Stimulated activated CD4-positive, alpha-beta T cell treated with anti-CD3 and anti-CD28 coated beads, Interleukin-15, amount 100 ng/mL, for 1 hour (primary cell): ENCODE measurements at places on chromosomes 16 and 17.

DNA sequence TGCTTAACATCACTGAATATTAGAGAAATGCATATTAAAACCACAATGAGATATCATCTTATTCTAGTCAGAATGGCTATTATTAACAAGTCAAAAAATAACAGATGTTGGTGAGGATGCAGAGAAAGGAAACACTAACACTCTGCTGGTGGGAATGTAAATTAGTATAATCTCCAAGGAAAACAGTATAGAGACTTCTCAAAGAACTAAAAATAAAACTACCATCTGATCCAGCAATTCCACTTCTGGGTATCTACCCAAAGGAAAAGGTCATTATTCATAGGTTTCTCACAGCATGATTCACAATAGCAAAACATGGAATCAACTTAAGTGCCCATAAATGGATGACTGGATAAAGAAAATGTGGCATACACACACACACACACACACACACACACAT is 166.4 kb downstream of the CEP112 start:
- no peak for DNase-seq

DNA sequence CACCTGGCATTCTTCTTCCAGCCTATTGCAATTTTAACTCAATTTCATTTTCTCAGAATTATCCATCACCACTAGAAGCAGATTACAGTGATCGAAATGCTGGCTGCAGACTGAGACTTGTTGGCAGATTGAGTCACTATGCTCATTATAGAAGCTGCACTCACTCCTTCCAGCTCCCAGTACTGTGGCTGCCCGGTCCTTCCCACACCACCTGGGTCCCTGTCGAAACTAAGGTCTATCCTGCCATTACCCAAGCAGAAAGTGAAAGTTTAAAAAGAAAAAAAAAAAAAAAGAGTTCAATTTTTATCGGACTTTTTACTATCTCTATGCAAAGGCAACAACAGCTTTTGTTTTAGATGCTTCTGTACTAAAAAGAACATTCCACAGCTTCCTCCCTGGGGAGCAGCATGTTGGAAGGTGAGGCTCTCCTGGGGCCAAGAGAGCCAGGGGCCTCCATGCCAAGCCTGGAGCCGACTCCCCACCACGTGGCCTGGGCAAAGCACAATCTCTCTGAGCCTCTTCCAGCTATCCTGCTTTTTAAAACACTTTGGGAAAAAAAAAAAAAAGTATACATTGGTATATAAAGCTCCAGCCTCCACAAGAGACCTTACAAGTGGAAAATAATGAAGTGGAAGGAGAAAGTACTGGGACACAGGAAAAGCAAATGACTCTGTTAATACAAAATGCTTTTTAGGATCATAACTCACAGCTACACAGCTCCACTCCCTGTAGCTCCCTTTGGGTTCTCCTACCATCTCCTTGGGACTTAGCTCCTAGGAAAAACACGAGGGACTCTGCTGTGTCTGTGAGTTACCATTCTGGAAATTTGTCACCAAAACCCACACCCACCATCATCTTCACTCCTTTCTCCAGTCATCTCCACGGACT is 77.8 kb downstream of the USP31 start:
- no peak for DNase-seq

GRCh38 chr17:64736804-64737492 is 74.8 kb upstream of the SMURF2 start:
- DNase-seq, result no peak

DNA sequence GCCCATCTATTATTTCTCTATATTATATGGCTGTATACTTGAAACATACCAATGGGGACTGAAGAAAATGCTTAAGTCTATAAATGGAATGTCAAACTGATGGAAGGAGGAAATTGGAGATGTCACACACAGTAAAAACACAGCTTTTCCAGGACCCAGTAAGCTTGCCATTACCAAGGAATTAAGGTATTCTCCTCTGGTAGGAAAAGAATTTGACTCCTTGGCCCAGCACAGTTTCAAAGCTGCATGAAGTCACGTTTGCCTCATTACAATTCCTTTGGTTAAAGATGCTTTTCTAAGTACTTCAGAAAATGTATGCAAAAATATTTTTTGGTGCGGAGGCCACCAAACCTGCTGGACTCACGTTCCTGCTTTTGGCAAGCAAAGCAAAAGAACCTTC is 48.5 kb downstream of the CDH13 start:
- DNase-seq, result no peak

DNA sequence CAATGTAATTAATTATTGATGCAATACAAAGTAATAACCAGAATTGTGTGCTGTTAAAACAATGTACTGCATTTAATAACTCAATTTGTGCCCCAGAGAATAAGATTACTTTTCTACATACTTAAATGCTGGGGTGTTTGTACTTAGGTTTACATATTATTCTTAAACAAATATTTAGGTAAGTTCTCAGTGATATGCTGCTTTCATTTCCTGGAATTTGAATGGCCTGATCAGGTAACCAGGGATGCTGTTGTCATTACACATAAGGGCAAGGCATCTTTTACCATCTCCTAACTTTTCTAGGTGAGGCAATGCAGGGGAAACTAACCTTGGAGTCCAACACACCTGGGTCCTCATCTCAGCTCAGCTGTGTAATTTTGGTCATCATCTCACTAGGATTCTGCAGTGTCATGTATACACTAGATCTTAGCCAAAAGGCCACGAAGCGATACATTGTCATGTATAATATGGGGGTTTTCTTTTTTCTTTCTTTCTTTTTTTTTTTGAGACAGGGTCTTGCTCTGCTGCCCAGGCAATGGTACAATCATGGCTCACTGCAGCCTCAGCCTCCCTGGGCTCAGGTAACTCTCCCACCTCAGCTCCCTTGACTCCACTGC is 45.2 kb downstream of the MYO1D start:
- DNase-seq, result no peak

GRCh38 chr17:75178453-75178852 is 4.3 kb downstream of the SUMO2 start:
- no peak for DNase-seq

GRCh38 chr17:51032850-51033249 is 87.8 kb downstream of the SPAG9 start:
- DNase-seq, result no peak

GRCh38 chr16:4381072-4381934 is 9.7 kb downstream of the VASN start:
- no peak for DNase-seq

DNA sequence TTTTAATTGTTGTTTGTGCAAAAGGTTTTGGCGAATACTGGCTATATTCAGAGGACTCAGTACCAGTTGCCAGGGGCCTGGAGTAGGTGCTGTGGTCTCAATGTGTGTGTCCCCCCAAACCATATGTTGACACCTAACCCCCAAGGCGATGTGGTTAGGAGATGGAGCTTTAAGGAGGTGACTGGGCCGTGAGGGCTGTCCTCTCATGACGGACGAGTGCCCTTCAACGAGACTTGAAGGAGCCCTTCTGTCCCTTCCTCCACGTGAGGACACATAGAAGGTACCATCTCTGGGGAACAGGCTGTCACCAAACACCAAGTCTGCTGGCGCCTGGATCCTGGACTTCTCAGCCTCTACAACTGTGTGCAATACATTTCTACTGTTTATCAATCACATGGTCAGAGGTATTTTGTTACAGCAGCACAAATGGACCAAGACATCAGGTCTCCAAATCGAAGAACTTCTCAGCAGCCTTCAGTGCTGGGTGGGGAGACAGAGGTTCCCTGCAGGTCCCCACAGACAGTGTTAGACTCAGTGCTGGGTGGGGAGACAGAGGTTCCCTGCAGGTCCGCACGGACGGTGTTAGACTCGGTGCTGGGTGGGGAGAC is 24.8 kb upstream of the METRNL start:
- no peak for DNase-seq

DNA sequence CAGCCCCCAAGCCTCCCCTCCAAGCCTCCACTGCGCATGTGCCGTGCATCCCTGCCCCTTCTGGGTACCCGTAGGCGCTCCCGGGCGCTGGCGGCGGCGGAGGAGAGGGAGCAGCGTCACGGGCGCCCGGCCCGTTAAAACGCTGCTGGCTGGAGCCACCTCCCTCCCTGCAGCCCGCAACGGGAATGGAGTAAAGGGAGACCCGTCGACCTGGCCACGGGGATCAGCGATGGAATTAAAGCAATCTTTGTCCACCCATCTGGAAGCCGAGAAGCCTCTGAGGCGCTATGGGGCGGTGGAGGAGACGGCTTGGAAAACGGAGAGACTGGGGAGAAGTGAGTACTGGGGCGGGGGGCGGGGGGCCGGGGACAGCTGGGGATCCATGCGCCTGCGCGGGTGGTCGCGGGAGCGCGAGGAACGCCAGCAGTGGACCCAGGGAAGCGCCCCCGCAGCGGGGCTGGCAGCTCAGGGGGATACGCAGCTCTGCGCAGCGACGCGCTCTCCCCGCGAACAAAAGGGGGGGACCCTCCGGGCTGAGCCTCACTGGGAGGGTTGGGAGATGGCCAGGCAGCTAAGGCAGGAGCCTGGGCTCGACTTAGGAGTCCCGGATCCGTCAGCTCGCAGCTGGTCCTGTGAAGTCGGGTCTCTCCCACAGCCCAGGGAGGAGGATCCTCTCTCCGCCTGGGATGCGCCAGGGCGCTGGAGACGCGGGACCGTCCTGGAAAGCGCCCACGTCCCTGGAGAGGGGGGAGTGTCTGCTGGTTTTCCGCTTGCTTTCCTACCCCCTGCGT is at the start of gene BMERB1:
Gene BMERB1, plus strand, starts transcription at position 164 of the 791 bp plus-strand sequence. Its CDS starts 66 bp downstream, at position 230.
- peak; percentile 16 for DNase-seq

GRCh38 chr16:15031179-15031578 is 24.7 kb downstream of the NTAN1 start:
- DNase-seq, result no peak

DNA sequence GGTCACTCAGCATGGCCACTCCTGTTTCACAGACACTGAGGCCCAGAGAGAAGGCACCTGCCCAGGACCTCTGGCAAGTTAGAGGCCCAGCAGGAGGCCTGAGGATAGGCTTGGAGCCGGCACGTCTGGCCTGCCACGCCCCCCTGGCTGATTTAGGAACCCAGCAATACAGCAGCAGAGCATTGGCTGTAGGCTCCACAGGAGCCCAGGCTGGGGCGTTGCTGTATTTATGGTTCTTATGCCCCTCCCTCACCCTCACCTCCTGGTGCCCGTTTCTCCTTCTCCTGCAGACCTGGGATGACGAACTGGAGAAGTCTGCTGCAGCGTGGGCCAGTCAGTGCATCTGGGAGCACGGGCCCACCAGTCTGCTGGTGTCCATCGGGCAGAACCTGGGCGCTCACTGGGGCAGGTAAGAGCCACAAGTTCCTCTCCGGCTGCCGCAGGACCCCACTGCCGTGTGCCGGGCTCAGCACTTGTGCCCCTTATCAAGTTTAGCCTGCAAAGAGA is 25.8 kb downstream of the CRISPLD2 start:
- no peak for DNase-seq

- no peak for DNase-seq
These were observed 38.8 kb downstream of the RPGRIP1L start for GRCh38 chr16:53664724-53665345.

DNA sequence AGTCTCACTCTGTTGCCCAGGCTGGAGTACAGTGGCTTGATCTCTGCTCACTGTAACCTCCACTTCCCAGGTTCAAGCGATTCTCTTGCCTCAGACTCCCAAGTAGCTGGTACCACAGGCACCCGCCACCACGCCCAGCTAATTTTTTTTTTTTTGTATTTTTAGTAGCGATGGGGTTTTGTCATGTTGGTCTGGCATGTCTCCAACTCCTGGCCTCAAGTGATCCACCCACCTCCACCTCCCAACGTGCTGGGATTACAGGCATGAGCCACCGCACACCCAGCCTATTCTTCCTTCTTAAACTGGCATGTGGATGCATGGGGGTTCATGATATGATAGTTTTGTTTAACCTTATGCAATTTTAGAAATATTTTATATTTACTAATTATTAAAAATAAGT is 39.4 kb upstream of the VWA3A start:
- no peak for DNase-seq

DNA sequence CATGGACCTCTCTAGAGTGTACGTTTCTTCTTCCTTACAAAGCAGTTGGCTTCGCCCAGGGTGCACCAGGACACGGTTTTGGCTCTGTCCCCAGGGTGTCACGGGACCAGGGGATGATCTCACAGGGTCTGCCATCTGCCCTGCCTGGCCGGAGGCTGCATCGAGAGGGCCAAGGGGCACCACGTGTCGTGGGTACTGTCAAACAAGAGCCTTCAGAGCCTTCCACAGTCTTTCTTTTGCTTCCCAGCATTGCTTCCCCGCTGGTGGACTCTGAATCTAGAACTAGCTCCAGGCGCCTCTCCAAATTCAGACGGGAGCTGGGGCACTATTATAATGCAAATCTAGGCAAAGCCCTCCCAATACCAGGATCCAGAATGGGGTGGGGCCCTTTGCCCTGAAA is 47.9 kb downstream of the MAPT start:
- no peak for DNase-seq

DNA sequence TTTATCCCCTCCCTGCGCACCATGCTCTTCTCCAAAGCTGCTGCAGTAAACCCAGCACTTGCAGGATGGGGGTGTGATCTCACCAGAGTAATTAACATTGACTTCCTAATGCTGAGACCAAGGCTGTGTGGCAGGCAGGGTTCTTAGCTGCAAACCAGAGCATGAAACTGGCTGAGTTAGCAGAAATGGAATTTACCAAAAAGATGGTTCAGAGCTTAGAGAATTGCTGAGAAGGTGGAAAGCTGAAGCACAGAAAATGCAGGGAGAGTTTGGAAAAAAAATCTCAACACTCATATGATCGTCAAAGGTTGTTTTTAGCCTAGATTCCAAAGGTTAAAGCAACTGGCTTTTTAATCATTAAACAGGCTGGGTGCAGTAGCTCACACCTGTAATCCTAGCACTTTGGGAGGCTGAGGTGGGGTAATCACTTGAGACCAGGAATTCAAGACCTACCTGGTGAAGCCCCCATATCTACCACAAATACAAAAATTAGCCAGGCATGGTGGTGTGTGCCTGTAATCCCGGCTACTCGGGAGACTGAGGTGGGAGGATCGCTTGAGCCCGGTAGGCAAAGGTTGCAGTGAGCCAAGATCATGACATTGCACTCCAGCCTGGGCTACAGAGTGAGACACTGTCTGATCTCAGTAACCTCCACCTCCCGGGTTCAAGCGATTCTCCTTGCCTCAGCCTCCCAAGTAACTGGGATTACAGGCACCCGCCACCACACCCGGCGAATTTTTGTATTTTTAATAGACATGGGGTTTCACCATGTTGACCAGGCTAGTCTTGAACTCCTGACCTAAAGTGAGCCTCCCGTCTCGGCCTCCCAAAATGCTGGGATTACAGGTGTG is 6.0 kb upstream of the TXNDC11 start:
- DNase-seq, result no peak

DNA sequence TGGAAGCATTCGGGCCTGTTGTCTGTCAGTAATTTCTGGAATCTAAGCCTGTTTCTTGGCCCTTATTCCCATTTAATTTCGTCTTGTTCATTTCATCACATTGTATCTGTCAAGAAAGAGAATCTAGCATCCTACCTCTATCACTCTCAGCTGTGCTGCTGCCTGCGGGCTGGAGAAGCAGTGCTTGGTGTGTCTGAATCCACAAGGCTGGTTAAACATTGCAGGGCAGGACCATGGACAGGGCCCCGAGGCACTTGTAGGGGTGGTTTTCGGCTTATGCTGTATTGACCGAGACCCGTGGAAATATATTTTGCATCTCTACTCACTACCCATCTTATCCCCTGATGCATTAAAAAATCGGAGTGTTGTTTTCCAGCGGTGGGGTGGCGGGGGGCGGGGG is 3.1 kb downstream of the RAB11FIP4 start:
- DNase-seq, result peak; percentile 30

GRCh38 chr16:57639172-57639887 is 10.9 kb downstream of the ADGRG1 start:
- no peak for DNase-seq

- no peak for DNase-seq
These were observed 262.6 kb downstream of the PRKCA start for GRCh38 chr17:66564992-66565465.

GRCh38 chr17:40351359-40352236 is 12.9 kb downstream of the GJD3 start:
- no peak for DNase-seq

GRCh38 chr16:74785031-74785430 is 10.4 kb upstream of the FA2H start:
- no peak for DNase-seq
